ENCODE measurements at places on chromosomes 7 and 10.

- DNase-seq = no peak
These were observed 350.8 kb downstream of the PLXNA4 start for GRCh38 chr7:132225216-132226030.

GRCh38 chr7:88391247-88391646 lies 84.6 kb upstream of the STEAP4 start:
- no peak for DNase-seq

GRCh38 chr10:24041034-24041433 lies 167.9 kb upstream of the KIAA1217 start:
- no peak for DNase-seq

- DNase-seq = no peak
These were observed 4.6 kb upstream of the GDF10 start for GRCh38 chr10:47295411-47295810.

DNA sequence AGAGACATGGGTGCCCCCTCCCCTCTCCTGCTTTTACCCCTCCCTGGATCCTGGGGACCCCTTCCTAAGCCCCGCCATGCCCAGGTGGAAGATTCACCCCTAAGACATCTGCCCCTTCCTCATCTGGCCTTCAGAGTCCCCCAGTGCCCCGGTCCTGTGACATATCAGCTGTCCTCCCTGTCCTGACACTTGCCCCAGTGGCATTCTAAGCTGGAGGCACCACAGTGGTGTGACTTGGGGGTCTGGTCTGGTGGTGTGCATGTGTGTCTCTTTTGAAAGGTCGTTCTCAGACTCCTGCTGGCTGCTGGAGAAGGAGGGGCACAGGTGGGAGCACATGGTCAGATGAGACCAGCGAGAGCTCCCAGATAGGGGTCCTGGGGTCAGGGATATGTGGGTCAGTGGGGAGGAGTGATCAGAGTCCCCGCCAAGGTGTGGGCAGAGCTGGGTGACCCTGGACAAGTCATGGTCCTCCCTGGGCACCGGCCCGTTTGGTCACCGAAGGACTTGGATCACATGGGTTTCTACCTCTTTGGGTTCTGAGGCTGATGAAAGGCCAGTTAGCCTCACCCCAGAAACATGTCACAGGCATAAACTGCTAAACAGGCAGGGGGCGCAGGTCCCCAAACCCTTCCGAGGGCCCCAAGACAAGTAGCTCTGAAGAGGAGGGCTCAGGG lies 645 bp upstream of the TFR2 start:
- no peak for DNase-seq

DNA sequence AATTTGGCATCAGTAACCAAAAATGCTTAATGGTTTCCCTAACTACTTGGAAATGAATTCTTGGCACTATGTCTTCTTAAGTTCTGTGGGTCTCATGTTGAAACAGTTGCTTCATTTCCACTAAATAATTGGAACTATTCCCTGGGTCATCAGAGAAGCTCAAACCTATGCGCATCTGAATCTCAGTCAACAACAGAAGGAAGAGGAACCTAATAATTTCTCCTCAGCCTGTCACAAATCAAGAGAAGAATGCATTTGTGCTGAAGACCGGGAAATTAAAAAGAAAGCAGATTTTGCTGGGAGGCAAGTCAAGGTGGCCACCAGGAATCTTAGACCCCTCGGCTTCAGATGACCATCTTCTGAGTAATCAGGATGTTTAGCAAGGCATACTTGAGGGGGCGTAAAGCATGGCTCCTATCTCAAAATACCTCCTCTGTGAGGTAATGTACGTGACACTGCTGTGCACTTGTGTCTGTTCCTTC lies 41.4 kb downstream of the TOMM7 start:
- DNase-seq = no peak

DNA sequence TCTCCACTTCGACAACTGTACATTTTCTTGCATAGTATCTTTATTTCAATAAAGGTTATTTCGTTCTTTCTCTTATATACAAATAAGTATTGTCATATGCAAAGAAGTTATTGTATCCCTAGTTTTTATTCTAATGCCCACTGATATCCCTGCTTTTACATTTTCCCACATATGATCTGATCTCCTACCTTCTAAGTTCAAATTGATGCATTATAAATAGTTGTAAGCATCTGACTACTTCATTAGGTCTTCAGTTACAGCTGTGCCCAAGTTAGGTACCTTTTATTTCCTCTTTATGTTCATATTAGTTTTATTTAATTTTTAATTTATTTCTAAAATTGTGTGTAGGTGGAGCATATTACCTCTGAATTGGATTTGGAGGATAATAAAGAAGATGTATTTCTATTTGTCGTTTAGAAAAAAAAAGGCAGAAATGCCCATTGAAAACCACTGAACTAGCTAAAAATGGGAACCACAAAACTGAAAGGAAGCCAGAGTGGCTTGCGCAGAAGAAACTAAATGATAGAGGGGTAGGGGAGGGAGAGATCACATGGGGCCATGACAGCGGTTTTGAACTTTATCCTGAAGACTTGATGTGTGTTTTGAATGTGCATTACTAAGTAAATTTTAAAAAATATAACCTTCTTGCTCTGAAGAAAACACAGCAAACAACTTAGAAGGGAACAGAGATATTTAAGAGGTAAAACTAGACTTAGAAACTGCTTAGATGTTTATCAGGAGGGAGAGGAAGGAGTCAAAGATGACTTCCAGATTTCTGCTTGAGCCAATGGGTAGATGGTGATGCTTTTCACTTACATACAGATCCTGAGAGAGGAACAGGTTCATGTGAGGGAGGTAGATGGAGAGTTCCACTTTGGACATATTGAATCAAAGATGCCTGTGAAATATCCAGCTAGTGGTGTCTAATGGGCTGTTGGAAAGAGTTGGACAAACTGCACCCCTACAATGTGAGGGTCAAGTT lies 9.3 kb upstream of the ZC3HAV1L start:
- DNase-seq = no peak

GRCh38 chr10:122182308-122182707 lies 88.8 kb upstream of the BTBD16 start:
- DNase-seq = no peak

DNA sequence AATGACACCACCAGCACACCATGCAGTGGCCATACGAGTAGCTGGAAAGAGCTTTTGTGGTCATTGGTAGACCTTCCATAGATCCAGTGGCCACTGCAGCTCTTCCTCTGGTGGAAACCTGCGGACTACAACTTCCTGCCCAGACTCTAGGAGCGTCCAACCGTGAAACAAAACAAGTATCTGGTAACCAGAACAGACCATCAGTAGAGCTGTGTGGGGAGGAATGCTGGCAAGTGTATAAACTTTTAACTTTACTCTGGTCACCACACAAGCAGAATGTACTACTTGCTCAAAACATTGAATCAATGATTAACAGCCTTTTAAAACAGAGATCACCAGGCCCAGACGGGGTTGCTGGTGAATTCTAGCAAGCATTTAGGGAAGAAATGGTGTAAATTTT lies 154.7 kb upstream of the DGKB start:
- DNase-seq = no peak

GRCh38 chr10:103276896-103277712 lies at the start of gene INA:
Gene INA (plus strand): TSS chr10:103277138. CDS start chr10:103277212, 74 bp downstream.
- peak; percentile 44 for DNase-seq

GRCh38 chr10:67098461-67098860 lies 172.6 kb downstream of the LRRTM3 start:
- DNase-seq = no peak

DNA sequence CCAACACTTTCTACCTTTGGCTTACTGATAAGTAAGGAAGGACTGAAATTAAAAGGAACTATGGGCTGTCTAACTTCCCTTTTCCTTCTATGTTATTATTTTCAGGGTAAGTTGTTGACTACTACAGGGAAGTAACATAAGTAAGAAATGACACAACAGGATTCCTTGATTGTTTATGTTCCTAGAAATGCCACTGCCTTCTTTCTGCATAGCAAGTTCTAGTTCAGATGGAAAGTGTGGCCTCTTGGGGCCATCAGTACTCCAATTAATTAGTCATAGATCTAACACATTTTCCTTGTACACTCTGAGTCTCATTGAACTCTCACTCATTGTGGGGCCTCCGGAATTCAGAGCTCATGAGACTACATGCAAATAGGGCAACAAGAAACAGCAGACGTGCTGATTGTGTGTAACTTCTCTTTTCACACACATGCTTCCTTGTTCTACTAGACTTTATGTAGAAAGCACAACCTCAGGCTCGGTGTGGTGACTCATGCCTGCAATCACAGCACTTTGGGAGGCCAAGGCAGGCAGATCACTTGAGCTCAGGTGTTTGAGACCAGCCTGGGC lies 35.3 kb upstream of the HIBADH start:
- peak; percentile 31 for DNase-seq

GRCh38 chr10:91924212-91925021 lies 847 bp downstream of the BTAF1 start:
- no peak for DNase-seq

DNA sequence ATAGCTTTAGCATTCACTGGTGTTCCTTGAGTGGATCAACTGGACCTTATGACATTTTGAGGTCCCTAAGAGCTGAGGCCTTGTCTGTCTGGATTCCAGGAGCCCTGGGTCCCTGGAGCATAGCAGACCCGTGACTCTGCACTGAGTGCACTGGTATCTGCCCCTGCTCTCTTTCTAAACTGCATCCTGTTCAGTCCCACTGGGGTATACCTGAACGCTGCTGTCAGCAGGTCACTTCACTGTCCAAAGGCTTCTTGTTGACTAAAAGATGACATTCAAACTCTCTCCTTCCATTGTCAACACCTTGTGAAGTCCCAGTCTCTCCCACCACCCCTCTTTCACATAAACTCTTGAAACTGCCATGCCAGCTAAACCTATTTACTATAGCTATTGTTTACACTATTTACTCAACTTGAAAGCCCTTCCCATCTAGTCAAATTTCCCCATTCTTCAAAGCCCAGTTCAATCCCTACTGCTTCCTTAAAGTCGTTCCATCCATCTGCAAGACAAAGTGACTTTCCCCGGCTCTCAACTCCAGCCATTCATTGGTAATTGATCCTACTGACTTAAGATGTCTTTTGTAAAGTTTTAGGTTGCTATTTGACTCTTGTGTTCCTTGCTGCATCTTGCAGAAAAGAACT lies 523.3 kb downstream of the KCNMA1 start:
- DNase-seq = no peak

DNA sequence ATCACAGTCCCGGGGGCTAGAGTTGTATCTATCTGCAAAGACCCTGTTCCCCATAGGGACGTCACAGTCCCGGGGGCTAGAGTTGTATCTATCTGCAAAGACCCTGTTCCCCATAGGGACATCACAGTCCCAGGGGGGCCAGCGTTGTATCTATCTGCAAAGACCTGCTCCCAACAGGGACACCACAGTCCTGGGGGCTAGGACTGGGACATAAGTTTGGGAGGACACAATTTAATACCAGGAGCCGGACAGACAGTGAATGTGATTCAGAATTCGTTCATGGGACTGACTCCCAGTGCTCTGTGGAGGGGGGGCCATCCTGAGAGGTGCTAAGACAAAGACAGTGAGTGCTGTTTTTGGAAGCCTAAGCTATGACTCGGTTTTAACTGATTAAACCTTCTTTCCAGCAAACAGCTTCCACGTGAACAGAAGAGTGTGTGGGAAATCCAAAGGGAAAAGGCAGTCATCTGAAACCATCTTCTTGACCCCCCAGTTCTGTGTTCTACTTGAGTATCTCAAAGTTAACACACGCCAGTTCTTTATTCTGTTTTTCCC lies 153.0 kb downstream of the DIP2C start:
- DNase-seq = no peak

- DNase-seq = no peak
These were observed 274.2 kb downstream of the DOCK4 start for GRCh38 chr7:111931958-111932357.

DNA sequence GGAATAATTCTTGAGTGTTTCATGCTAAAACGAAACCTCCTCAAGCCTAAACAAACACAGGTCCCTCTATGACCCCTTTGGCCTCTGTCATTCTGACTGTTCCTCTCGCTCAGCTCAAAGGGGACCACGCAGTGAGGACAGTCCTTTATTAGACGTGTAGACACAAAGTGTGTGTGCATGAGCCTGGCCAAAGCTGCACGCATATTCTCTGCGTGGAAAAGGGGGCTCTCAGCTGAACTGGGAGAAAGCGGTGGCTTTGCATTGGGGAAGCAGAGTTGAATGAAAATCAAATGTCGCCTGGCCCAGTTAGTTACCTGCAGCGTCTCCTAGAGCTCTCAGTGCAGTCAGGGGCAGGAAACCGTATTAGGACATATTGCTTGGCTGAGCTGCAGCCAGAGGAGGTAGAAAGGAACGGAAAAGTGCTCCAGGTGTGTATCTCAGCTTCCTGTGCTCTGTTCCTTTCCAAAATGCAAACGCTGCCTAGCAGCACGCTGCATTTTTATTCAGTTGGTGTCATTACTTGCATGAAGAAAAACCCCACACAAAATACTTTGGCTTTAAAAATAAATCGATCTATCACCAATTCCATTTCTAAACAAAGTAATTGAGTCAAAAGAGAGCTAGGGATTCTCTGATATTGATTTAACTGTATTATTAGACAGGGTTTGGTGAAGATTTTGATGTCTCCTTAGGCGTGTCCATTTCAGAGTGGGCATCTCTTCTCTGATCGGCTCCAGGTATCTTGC lies 4.9 kb downstream of the GATA3 start:
- peak; percentile 43 for DNase-seq

DNA sequence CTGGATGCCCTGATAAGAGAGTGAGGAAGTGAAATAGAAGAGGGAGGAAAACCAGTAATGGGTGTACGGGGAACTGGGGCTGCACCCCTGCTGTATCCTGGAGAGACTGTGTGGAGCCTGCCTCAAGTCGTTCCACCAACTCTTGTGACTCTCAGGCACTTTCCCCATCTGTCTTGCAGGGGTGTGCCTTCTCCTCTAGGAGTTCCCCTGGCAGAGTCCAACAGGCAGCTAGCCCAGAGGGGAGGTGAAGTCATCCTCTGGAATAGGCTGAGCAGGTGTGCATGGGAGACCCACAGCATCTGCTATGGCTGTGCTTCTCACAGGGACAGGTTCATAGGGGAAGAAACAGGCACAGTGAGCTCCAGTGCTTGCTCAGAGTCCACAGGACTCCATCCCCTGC lies 46.8 kb downstream of the WIPF3 start:
- DNase-seq = no peak

- no peak for DNase-seq
These were observed 52.8 kb downstream of the HHEX start for GRCh38 chr10:92742331-92743228.

DNA sequence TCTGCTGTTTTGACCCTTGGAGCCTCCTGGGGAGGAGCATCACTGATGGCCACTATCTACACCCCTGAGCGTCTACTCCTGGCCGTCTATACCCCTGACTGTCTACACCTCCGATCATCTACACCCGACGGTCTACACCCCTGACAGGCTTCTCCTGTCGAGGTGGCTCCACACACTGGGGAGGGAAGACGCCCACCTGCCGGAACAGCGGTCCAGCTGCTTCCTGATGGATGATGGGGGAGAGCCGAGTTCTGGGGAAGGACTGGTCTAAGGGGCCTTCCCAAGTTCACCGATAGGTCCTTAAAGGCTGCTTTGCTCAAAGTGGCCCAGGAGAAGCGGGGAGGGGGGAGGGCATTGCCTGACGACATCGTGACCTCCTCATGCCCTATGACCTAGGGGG lies 39.4 kb downstream of the GBX1 start:
- DNase-seq = no peak
